ENCODE measurements at places on chromosomes 6 and 20.
A peak's percentile ranks its signal among the peaks of the same experiment; 100 is the strongest.

GRCh38 chr6:121548131-121548530 lies 112.7 kb downstream of the GJA1 start:
- no peak for DNase-seq

- no peak for DNase-seq
These were observed 9.7 kb downstream of the NOTCH4 start for GRCh38 chr6:32214126-32214525.

DNA sequence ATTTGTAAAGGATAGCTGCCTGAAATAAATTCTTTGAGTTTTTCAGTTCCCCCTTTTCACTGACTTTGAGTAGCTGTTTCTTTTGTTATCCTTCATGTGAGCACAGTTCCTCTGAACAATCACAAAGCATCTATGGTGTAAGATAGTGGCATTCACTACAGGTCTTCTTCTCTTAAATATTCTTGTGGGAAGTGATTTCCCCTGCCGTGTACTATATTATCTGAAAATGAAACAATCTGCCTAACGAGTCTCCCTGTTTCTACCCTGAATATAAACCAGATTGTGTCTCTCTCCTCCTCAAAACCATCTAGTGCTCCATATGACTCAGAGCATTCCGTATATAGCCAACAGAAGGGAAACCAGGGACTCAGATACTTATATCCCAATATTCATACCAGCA lies 380.1 kb upstream of the SOX4 start:
- no peak for DNase-seq

- peak; percentile 90 for DNase-seq
These were observed 11.0 kb downstream of the SLC29A1 start for GRCh38 chr6:44234101-44235025.

DNA sequence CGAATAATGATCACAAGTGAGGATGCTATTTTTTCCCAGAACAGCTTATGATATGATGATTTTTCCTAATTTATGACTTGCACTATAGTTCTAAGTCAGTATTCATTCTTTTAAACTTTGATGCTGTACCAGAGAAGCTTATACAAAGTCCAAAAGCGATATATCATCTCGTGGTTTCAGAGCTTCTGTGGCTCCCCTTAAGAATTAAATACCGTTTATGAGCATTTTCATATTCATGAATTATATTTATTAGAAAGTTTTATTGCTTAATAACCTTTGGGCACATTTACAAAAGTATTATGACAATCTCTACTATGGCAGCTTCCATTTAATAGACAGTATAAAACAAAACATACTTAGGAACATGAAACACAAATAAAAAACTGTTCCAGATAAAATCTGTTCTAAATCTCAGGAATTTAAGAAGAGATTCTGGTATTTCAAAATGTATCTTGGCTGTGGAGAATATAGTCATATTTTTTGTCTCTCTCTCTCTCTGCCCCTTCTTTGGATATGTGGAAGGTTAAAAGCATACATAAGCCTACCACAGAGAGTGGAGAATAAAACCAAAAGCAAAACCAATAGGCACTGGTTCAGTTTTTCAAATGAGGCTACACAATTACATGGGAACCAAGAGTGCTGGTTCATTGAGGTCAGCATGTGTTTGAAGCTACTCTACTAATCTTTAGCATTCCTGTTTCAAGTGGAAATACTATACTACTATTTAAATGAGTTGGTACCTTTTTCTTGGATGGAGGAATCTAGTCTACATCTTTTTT lies 884.5 kb upstream of the GJE1 start:
- DNase-seq, result no peak

DNA sequence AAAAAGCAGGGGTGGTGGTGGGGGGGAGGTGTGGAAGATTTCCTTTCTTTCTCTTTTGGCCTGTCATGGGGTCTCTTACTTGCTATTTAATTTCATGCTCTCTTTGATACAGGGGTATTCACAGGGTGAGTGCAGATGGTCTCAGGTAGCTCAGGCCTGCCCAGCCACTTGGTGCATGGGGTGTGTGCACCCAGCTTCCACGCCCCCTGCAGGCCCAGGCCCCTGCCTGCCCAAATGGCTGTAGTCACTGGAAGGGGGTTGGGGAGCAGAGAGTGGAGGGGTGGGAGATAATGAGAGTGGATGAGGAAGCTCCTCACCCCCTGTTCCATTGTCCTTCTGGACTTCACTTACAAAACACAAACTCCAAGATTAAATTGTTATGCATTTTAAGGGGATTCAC lies 133.6 kb upstream of the SGK1 start:
- DNase-seq, result no peak

- DNase-seq, result peak; percentile 50
These were observed 190.3 kb downstream of the TAF4 start for GRCh38 chr20:61875221-61875885.

GRCh38 chr20:35307666-35308653 lies 15.7 kb upstream of the FAM83C start:
- peak; percentile 45 for DNase-seq

GRCh38 chr6:138493413-138493812 lies 5.9 kb downstream of the NHSL1 start:
- peak; percentile 31 for DNase-seq

- DNase-seq, result no peak
These were observed 54.7 kb downstream of the YTHDF1 start for GRCh38 chr20:63161176-63161651.

DNA sequence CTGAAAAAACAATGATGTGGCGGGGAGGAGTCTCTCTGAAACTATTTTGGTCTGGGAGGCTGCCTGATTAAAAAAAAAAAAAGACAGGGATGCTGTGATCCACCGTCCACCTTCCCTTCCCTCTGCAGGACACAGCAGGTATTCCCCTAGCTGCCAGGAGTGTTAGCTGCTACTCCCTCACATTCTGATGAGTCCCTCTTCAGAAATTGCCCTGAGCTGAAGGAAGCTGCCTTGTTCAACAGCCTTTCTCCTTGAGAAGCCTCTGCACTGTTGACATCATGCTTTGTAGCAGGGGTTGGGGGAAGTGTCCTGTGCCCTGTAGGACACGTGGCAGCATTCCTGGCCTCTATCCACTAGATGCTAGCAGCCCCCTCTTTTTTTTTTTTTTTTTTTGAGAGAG lies 71.7 kb upstream of the ZMYND8 start:
- DNase-seq, result no peak

- DNase-seq, result no peak
These were observed 13.3 kb upstream of the ITPR3 start for GRCh38 chr6:33607784-33608161.
